HFF-Myc (cell line): ENCODE measurements at places on chromosomes 6 and 20.

GRCh38 chr6:129280749-129281148, 397.8 kb downstream of the LAMA2 start:
- DNase-seq = no peak

- DNase-seq = no peak
Measured at GRCh38 chr20:9581509-9581908, 67.1 kb downstream of the LAMP5 start.

DNA sequence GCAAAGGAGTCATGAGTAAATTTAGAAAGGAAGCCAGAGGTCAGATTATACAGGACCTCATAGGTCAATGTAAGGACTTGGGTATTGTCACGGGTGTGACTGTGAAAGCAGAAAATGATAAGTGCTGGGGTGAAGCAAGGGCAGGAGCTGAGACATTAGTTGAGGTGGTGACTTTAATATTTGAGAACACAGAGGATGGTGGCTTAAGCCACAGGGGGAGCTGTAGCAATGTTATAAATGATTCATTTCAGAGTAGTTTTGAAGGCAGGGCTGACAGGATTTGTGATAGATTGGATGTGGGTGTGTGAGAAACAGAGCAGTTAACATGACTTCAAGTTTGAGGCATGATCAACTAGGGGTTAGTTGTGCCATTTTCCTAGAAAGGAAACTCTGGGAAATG, 659.9 kb downstream of the EPM2A start:
- DNase-seq = no peak

- DNase-seq = no peak
Measured at GRCh38 chr6:137830511-137830911, 36.5 kb upstream of the TNFAIP3 start.

- peak; percentile 35 for DNase-seq
Measured at GRCh38 chr6:80163754-80164187, 57.3 kb downstream of the BCKDHB start.

- DNase-seq = peak; percentile 46
Measured at GRCh38 chr20:34773726-34774125, 51.7 kb downstream of the NCOA6 start.

DNA sequence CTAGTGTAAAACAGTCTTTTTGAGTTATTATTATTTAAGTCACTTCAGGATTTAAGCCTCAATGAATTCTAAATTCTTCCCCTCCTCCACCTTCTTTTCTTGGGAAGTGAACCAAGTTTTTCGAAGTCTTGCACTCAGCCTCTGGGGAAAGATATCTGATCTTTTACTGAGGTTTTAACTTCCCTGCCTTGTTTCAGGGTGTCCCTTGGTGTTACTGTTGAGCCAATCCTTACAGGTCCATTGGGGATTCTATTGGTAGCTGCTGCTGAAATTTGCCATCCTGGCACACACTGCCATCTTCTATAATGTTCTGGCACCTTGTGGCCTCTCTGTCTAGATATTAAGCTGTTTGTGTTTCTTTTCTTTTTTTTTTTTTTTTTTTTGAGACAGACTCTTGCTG, 31.7 kb downstream of the BEND6 start:
- no peak for DNase-seq

- DNase-seq = no peak
Measured at GRCh38 chr6:75489025-75489424, 4.6 kb downstream of the FILIP1 start.

DNA sequence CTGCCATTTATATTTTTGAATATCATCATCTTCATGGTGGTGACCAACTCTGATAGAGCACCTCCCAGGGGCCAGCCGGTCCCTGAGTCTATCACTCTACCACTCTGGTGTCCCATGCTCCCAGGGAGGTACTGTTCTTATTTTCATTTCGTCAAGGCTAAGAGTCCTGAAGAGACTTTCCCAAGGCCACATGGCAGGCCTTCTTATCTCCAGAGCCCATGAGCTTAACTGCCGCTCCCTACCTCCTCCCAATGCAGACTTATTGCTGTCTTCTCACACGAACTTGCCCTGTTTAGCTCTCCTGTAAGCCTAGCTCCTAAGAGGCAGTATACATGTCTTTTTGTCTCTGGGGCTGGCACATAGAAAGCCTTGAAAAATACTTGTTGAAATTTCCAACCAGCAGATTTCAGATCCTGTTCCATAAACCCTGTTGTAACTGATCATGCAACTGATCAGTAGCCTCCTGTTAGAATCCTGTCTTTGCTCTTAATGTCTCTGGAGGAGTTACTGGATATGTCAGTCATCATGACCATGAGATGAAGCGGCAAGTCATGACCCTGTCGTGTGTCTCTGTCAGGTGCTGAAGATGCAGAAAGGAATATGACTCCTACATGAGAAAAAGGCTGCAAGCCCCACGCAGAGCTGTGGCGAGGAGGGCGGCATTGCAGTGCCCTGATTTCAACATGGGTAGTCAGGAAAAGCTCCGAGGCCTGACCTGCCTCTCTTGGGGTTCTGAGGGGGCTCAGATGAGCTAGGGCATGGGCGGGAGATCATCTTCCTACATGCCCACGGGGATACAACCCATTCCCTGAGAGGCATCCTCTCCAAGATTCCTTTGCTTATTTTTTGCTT, 60.0 kb downstream of the TTI1 start:
- DNase-seq = no peak
